ENCODE measurements at places on chromosomes 7 and 10. TPM values are rescaled to one million over a fixed set of nuclear protein-coding genes. Genes with fewer than 3 reads are reported as not detected.

GRCh38 chr7:56074371-56074791 is 10.3 kb downstream of the SUMF2 start:
- DNase-seq: no peak

DNA sequence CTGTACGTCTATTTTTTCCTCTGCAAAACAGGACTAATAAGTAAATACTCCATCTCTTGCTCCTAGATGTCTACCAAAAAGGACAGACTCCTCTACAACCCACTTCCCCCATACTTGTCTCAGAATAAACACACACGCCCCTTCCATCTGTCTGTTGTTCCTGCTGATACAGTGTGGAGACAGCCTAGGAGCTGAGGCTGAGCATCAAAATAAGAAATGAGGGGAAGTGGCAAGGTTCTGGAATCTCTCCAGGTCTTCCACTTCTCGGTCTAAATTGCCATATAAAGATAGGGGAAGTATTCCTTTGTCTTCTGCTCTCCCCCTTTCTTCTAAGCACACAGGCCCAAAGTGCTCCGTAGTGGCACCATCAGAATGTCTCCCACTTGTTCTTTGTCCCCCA is 30.8 kb upstream of the VSIR start:
- no peak for DNase-seq

DNA sequence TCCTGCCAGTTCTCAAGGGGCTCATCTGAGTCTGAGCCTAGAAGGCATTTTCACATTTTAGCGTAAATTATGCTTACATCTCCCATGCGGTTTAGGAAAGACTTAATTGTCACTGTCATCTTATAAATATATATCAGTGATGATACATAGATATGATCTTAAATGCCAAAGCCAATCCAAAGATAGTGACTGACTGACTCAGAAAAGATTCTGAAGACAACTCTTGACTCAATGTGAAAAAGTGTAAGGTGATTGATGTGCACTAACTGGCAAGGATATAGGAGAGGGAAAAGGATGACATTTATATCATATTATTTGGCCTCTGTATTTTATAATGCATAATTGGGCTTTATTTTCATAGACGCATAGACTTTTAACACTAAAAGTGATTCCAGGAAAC is 84.9 kb upstream of the LRRN3 start:
- DNase-seq: no peak

DNA sequence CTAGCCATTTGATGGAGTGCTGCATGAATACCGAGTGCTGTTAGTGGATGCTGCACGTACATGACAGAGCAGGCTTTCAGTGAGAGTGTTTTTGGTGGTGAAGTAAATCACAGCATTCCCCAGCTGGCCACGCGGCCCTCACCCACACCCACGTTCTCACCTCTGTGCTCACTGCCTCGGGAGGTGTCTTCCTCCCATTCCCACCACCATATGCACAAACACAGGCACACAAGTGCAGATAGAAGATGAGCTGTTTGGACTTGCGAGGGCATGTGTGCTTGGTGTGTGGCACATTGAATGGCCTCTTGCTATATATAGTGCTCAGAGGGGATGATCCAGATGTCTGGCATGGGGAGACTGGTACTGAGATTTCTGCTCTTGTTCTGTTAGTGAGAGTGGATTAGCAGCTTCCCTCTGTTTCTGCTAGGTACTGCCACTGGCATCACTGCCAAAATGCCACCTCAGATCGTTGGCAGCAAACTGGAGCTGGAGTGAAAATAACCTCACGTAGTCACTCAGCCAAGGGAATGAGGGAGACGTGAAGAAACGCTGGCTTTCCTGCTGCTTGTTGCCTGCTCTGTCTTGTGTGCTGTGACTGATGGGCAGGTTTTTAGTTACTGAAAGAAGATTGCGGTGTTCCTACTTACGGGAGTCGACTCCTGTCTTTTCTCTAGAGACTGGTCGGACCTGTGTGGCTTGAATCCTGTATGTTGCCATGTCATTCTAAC is 19.1 kb downstream of the DNAJB6 start:
- no peak for DNase-seq

DNA sequence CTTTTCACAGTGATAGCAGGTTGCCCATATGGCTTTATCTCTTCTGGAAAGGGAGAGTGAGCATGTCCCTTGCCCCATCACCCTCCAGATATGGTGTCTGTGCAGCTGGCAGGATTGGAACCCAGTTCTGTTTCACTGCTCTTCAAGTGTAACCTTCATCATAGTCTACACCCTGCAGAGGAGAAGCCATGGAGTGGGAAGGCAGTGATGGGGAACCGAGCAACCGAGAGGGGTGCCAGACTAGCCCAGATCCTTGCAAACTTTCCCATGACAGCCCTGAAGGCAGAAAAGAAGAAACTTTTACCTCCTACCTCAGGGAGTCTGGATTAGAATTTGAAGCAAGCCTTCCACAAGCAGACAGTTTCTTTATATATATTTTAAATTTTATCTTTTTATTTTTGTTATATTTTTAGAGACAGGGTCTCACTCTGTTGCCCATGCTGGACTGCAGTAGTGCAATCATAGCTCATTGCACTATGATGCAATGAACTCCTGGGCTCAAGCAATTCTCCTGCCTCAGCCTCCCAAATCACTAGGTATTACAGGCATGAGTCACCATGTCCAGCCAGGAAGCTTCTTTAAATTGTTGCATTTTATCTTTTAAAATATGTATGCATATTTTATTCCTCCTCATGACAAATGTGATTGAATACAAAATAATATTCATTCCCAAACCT is 133.3 kb downstream of the KCNMA1 start:
- DNase-seq: no peak

DNA sequence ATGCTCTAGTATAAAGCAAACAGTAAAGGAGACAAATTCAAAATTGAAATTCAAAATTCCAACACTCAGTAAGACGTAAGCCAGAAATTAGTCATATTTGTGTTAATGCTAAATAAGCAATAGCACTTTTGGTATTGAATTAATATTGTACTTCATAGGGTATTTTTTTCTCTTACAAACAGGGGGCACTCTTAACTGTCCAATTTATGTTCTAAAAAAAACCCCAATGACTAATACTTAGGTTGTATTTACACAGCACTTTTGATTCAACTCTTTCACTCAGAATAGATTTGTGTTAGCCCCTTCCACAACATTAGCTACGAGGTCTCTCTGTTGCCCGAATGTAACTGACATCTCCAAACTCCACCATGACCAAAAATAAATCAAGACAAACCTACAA is 284.9 kb upstream of the COBL start:
- no peak for DNase-seq

- DNase-seq: no peak
Observed at GRCh38 chr7:69735582-69735981, 137.3 kb downstream of the AUTS2 start.

GRCh38 chr7:139597028-139597427 is 73.5 kb downstream of the CLEC2L start:
- no peak for DNase-seq

DNA sequence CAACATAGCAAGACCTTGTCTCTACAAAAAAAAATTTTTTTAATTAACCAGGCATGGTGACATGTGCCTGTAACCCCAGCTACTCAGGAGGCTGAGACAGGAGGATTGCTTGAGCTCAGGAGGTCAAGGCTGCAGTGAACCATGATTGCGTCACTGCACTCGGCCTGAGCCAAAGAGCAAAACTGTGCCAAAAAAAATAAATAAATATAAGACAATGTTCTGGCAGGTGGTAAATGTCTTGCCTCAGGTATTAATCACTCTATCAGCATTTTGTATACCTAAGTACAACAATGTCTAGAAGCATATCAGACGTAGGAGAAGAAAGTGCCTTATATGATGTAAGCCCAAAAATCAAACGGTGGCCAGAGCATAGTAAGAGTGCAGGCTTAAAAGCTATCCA is 427.8 kb upstream of the C7orf33 start:
- no peak for DNase-seq

- no peak for DNase-seq
Observed at GRCh38 chr7:134028853-134029252, 98.3 kb upstream of the LRGUK start.

DNA sequence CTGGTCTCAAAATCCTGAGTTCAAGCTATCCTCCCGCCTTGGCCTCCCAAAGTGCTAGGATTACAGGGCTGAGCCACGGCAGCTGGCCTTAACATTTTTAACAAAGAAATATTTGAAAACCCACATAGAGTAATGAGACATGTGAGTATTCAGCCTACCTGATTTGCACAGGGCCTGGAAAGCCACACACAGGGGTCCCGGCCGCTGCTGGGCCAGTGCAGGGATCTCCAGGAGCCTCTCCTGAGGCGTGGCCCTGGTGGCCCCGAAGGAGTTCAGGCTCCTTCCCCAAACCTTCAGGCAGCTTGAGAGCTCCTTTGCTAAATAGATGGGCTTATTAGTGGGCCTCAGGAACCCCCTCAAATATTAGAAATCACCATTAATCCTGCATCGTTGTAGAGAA is 18.7 kb downstream of the CNPY1 start:
- no peak for DNase-seq

GARIN1A gene
- total RNA-seq: 0.21 TPM

PDGFA gene
- 10.7 TPM for total RNA-seq

CDHR3 gene
- not detected for total RNA-seq

GNAI1 gene
- total RNA-seq: 0.16 TPM

AKR1E2 gene
- not detected for total RNA-seq

TUBAL3 gene
- total RNA-seq: not detected

MYO1G gene
- total RNA-seq: 224 TPM

All from GM12878 (cell line).